ENCODE measurements at places on chromosomes 16 and 17. TPM values are rescaled to one million over a fixed set of nuclear protein-coding genes. Genes with fewer than 3 reads are reported as not detected.

Gene CHD9NB
- total RNA-seq: not detected

- DNase-seq: peak; percentile 11
Observed at GRCh38 chr17:1643293-1643998, 2.1 kb downstream of the SCARF1 start.

Gene ZNF785
- total RNA-seq: 3.9 TPM

Gene ULK2
- total RNA-seq: 16.1 TPM

DNA sequence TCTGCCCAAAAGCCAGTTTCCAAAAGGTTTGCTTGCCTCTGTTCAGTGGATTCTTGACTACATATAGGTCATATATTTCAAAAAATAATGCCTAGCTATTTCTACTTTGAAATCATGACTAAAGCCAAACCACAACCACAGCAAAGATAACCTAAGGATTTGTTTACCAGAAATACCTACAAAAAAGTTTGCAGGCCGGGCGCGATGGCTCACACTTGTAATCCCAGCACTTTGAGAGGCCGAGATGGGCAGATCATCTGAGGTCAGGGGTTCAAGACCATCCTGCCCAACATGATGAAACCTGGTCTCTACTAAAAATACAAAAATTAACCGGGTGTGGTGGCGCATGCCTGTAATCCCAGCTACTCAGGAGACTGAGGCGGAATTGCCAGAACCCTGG, 15.2 kb downstream of the CARHSP1 start:
- DNase-seq: no peak

DNA sequence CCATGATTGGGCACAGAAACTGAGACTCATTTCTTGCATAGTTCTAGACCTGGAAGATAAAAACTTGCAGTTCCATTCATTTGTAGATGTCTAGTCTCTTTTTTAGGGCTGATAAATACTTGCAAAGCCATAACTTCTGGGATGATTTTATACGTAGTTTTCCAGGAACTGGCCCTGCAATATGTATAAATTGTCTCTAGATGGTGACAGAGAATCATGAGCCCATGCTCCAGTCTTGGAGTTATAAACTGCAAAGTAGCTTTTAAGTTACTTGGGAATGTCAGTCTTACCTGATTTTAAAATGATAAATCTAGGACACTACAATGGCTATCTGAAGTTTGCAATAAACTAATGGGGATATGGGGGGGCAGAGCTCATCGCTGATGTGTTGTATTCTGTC, 3.0 kb upstream of the ADAMTS18 start:
- DNase-seq: no peak

- DNase-seq: no peak
Observed at GRCh38 chr16:65061263-65061662, 60.6 kb downstream of the CDH11 start.

DNA sequence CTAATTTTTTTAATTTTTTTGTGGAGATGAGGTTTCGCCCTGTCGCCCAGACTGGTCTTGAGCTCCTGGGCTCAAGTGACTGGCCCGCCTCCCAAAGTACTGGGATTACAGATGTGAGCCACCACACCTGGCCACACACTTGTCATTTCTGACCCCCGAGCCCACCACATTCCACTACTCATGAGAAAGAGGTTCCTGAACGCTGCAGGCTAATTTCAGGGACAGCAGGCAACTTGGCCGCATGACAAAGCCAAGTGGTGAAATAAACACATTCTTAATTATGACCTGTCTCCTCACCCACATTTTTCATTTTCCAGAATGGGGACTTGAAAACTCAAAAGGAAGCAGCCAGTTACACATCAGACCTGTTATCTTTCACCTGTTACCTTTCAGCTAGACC, 114.5 kb downstream of the ABCC6 start:
- DNase-seq: no peak

GRCh38 chr16:1791943-1792812, 1.3 kb downstream of the IGFALS start:
- DNase-seq: no peak

DNA sequence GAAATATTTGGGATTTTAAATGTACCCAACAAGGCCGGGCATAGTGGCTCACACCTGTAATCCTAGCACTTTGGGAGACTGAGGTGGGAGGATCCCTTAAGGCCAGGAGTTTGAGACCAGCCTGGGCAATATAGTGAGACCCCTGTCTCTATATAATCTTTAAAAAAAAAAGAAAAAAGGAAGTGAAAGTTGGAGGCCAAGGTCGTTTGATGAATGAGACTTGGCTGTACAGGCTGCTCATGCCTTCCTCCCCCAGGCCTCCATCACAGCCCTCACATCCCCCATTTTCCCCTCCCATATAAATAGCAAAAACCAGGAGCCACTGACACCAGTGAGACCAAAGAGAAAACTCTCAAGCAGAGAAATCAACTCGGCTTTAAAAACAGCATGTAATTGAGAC, 3.3 kb upstream of the CA7 start:
- DNase-seq: no peak

- no peak for DNase-seq
Observed at GRCh38 chr17:3954976-3955672, 9.1 kb downstream of the ATP2A3 start.

DNA sequence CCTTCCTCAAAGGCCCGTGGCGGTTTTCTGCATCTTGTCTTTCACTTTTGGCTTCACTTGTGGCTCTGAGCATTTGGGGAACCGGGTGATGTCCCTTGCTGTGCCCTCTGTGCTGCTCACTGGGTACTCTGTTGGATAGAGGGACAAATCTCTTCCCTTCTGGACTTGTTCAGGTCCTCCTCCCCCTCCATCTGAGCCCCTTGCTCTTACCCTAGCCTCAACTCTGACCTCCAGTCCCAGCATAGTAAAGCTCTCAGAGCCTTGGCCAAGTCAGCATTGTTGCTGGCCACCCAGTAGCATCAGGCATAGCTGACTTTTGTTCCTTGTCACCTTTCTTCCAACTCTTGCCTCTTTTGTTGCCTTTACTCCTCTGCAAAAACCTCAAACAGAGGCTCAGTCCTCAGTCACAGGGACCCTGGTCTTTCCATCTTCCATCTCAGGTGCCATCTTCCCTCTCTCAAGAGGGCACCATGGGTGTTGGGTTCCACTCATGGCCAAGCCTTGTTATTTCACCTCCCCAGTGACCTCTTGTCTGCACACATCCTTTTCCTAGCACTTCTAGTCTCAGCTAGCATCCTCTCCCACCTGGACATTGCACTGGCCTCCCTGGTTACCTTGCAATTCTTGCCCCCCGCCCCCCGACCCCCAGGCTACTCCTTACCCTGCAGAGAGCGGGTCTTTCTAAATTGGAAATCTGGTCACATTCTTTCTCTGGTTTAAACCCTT, 393 bp upstream of the PSMB10 start:
- peak; percentile 81 for DNase-seq

DNA sequence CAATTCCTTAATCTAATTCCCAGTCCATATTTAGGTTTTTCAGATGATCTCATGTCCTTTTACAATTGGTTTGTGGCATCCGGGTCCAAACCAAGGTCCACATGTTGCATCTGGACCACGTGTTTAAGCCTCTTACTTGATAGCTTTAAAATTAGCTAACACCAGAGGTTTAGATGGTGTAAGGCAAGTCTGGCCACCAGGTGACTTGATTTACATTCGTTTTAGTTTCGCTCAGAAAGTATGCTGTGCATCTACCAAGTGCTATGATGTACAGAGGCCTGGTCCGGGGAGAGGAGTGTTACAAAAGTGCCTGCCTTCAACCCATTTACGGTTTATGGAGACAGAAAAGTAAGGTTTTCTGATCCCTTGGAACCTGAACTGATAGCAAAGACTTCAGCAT, 878 bp upstream of the DNAJA2 start:
- DNase-seq: peak; percentile 6

Gene SPEM2
- total RNA-seq: not detected

- peak; percentile 41 for DNase-seq
Observed at GRCh38 chr16:3618769-3619141, 7.3 kb upstream of the SLX4 start.

Gene HOXB7
- 26.1 TPM for total RNA-seq

Data from RPMI7951 (cell line).